ENCODE measurements at places on chromosomes 13 and 19.

GRCh38 chr13:110232142-110232541 is 74.8 kb downstream of the COL4A1 start:
- DNase-seq, result no peak

GRCh38 chr19:50005428-50005827 is 19.7 kb downstream of the VRK3 start:
- DNase-seq, result no peak

- no peak for DNase-seq
Measured at GRCh38 chr19:18364826-18365528, 21.0 kb upstream of the GDF15 start.

- DNase-seq, result no peak
Measured at GRCh38 chr13:111262715-111263114, 57.7 kb upstream of the TEX29 start.

GRCh38 chr13:20125783-20126165 is 35.1 kb downstream of the GJA3 start:
- no peak for DNase-seq

DNA sequence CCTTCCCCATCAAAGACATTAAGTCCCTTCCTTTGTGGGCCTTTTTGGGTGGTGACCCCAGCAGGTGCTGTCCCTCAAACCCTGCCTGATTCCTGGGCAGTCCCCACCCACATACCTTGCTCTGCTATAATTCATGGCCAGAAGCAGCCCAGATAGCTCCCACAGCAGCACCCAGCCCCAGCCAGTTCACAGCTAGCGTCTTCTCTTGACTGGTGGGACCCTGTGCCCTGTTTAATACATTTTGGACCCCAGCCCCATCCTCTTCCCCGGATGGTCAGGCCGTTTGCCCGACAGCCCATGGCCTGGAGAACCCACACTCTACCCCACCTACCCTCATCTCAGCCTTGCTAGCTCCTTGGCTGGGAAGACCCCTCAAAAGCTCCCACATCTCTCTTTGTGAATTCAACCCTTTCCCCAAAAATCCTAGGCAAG is 2.1 kb downstream of the CCDC106 start:
- no peak for DNase-seq

Measured in MM.1S (cell line).